ENCODE measurements at places on chromosomes 6 and 20.

GRCh38 chr6:157887892-157888291 lies 64.8 kb downstream of the SNX9 start:
- peak; percentile 48 for DNase-seq

DNA sequence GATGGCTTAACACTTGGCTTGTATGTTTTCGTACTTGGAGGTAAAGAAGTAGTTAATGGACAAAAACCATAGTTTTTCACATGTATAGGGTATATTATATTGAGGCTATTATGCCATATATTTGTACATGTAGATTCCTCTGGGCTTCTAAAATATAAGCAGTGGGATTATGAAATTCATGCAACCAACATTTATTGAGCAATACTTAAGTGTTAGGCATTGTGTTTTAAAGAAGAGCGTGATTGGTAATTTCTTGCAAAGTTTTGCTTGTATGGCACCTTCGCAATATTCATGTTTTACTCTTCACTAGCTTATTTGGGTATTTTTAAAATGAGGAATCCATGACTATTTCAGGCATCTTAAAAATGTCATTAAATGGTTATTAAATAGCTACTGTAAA lies 2.5 kb downstream of the TULP4 start:
- peak; percentile 43 for DNase-seq

DNA sequence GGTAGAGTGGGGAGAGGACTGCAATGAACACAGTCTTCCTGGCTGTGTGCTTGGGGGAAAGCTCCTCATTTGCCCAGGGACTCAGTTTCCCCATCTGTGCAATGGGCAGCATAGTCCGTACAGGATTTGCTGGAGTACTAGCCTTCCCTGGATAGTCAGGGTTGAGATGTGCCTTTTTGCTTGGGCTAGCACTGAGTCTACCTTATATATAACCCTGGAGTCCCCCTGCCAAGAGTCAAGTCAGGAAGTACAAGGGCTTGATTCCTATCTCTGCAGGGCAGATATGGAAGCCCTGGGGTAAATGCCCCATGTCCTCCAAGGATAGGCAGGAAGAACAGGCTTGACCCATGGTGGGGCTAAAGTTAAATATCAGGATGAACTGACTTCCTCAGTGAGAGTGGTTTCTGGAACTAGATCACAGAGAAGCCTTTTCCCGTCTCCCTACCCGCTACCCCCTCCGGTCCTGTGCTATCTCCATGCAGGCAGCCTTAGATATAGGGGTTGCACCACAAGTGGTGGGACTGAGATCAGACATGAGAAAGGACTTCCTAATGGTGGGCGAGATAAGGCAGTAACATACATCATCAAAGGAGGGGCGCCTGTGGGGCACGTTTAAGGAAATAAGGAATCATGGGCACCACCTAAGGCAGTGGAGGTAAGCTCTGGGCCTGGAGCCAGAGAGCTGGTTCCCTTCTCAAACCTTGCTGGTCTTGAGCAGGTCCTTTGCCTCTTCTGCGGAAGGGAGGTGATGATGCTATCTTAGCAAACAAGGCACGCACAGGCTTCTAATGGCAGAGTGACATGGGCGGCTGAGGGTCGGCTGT lies 157.9 kb downstream of the MRPL14 start:
- peak; percentile 95 for DNase-seq

DNA sequence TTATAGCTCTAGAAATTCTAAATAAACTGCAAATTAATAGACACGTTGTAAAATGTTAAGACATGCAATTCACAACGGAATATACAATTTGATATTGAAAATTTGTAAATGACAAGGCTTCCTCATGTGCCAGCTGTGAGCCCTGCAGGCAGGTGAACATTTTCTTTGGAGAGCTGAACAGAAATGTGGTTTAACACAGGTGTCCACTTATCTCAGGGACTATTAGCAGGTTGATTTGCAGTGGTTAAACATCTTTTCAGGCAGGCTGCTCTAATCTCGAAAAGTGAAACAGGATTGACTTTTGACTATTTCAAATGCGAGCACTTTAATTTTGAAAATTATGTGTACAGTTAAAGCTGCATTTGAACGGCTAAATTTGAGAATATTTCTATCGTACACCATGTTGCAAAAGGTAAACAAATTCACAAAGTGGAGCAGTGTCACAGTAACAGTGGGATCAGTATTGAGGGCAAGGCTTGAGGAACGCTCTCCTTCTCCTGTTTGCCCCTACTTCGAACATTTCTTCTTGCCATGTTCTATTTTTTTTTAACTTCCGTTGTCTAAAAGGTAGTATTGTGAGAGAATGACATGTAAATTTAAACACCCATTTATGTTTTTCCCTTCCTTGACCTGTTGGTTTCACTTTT lies 210.8 kb downstream of the CDKAL1 start:
- no peak for DNase-seq

GRCh38 chr6:160005861-160006540 lies 37.1 kb downstream of the IGF2R start:
- DNase-seq = peak; percentile 9

DNA sequence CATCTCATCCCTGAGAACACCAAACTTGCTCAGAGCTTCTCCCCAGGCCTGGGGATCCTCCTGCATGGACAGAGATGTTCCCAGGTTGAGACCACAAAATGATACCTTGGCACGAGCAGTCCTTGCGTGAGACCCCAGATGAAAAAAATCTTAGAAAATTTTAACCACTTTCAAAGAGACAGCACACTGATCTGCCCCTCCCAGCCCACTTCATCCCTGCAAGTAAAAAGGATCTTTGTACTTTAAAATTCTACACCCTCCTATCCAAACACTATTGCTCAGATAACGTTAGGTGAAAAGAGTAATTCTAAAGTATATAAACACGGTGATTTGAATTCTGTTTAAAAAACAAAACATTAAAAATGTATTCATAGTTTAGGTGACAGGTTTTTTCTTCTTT lies 98.5 kb downstream of the SLC23A2 start:
- DNase-seq = no peak
